ENCODE measurements at places on chromosomes 11 and 22.

GRCh38 chr11:1460986-1461825 is 25.4 kb downstream of the MOB2 start:
- DNase-seq = no peak

- no peak for DNase-seq
These were observed 185.6 kb upstream of the MTMR2 start for GRCh38 chr11:96109331-96110030.

- no peak for DNase-seq
These were observed 140.9 kb upstream of the MTNR1B start for GRCh38 chr11:92828556-92828955.

DNA sequence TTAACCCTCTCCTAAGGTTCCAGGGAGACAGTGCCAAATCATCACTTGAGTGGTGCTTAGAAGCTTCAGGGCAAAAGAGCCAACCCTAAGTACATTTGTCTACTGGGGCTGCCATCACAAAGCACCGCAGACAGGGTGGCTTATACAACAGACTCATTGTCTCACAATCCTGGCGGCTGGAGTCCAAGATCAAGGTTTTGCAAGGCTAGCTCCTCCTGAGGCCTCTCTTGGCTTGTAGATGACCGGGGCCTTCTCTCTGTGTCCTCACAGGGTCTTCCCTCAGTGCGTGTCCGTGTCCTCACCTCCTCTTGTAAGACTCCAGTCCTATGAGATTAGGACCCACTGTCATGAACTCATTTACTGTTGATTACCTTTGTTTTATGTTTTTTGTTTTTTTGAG is 34.1 kb upstream of the CD81 start:
- DNase-seq = no peak

- DNase-seq = no peak
These were observed 802 bp downstream of the SYT13 start for GRCh38 chr11:45285250-45285828.

DNA sequence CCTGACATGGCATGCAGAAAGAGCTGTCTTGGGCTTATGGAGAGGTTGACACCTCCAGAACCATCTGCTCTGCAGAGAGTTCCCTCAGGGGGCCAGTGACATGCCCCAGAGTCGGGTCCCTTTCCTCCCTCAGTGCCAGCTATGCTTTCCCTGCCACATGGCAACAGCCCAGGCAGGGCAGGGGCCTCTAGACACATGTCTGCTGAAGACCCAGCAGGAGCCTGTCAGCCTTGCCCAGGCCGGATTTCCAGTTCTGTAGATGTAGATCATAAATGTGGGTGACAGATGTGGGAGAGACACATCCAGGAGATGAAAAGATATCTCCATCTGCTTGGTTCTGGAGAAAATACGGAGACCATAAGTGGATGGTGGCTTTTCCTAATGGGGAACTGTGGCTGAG is 25.5 kb downstream of the NAV2 start:
- DNase-seq = no peak

DNA sequence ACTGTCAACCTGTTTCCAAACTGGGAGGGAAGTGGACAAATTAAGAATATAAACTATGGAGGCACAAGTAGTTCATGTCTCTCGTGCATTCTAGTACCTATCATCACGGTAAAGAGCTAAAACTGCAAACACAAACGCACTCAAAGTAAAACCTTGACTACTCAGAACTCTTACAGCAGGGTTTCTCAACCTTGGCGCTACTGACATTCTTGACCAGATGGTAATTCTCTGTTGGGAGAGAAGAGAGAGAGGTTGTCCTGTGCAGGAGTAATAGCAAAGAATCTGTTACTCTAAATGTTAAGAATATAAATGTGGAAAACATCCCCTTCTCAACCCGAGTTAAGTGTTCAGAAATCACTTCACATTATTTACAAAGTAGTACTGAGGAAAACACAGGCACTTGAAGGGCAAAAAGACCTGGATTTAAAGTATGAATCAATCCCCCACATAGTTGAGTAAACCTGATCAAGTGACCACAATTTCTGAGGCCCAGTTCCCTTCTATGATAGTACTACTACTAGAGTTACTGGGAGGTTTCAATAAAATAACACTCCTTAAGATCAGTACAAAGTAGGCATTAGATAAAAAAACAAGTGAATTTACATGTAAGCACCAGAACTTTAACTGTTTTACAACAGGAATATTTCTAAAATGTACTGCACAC is 73.1 kb upstream of the ARHGAP32 start:
- no peak for DNase-seq

GRCh38 chr11:30586251-30587144 is at the start of gene MPPED2:
Gene MPPED2, minus strand, starts transcription at chr11:30586353. Its CDS starts 5,980 bp downstream, at chr11:30580373.
- no peak for DNase-seq

DNA sequence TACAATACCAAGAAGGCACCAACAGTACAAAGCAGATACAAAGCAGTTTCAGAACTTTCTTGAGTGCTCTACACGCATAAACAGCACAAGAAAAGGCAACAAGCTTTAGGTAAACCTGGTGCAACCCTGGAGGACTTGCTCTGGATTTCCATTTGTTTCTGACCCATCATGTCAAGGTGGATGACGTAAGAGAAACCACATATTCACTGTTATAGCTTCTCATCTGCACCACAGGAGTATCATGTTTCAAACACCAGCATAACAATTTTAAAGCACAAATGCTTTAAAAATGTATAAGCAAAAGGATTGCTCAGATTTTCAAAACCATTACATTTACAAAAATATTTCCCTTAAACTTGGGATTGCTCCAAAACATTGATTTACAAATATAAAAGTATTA is 25.0 kb upstream of the YPEL1 start:
- no peak for DNase-seq

DNA sequence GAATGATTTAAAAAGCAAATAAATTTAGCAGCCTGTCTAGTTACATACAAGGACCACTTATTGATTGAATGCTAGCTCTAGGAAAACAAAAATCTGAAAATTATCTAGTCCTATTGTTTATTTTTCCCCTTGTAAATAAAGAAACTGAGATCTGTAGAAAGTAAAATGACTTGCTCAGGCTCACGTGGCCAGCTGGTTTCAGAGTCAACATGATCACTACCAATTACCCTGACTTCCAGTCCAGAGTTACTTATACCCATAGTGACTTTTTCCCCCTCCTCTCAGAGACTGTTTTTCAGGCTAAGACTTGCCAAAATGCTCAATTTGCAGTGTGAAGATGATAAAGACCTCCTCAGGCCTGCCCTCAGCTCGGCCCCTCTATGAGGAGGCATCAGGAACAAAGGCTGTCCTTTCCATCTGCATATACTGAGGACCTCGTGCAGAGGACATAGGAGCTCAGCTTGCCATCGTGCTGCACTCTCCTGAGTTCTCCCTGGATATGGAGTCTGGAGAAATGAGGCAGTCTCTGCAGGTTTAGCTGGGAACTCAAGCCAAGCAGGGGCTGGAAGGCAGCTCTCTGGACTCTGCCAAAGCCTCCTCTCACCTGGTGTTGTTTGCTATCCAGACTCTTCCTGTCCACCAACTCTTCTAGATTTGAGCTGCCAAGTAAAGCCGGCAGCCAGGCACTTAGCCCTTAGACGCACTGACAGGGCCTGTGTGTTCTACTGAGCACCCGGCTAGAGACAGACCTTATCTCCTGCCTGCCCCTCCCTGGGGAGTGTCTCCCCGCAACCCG is 883.3 kb downstream of the NTM start:
- no peak for DNase-seq

DNA sequence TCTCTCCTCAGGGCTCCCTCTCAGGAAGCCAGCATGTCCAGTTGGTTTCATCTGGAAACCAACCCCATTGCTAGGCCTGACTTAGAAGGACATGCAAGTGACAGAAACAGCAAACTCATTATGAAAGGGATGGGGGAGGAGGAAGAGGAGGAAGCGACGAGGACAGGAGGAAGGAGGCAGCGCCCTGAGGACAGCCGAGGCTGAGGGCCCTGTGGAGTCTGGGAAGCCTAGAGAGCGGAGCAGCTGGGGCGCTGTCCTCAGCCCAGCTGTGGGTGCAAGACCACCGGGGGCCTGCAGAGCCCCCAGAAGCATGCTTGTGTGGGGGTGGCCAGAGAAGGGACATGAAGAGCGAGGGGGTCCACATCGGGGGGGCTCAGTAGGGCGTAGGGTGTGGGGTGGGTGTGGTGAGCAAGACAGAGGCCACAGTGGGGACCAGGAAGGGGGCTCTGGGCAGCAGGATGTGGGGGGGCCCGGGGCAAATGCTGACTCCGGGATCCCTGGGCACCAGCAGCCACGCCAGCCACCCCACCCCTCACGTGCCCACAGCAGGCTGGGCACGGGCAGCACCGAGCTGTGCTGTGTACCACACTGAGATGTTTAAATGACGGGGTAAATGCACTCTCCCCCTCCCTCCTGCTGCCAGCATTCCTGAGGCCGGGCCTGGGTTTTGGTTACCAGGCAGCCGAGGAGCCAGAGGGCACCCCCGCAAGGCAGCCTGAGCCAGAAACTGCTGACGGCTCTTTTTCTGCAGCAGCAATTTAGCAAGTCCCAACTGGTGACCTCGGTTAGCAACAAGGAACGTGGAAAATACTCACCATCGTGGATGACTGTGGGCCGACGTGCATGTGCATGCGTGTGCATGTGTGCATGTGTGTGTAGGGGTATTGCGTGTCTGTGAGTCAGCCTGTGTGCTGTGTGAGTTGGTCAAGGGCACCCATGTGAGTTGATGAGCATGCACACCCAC is 82.7 kb upstream of the LINC01488 start:
- DNase-seq = no peak

DNA sequence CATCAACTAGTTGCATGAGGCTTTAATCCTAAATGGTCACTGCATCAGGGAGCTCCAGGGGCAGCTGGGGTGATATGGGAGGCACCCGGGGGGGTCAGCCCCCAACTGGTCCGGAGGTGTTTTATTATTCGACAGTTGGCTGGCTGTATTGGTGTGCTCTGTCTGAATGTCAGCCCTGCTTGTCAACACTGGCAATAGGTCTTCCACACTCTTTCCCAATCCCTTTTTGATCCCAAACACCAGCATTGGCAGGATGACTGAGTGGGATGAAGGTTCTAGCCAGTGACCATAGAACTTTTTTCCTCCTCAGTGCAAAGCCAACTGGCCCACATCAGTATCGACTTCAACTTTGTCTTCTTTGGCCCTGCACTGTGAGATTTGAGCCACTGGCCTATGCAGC is 8.9 kb upstream of the LDLRAD3 start:
- no peak for DNase-seq

DNA sequence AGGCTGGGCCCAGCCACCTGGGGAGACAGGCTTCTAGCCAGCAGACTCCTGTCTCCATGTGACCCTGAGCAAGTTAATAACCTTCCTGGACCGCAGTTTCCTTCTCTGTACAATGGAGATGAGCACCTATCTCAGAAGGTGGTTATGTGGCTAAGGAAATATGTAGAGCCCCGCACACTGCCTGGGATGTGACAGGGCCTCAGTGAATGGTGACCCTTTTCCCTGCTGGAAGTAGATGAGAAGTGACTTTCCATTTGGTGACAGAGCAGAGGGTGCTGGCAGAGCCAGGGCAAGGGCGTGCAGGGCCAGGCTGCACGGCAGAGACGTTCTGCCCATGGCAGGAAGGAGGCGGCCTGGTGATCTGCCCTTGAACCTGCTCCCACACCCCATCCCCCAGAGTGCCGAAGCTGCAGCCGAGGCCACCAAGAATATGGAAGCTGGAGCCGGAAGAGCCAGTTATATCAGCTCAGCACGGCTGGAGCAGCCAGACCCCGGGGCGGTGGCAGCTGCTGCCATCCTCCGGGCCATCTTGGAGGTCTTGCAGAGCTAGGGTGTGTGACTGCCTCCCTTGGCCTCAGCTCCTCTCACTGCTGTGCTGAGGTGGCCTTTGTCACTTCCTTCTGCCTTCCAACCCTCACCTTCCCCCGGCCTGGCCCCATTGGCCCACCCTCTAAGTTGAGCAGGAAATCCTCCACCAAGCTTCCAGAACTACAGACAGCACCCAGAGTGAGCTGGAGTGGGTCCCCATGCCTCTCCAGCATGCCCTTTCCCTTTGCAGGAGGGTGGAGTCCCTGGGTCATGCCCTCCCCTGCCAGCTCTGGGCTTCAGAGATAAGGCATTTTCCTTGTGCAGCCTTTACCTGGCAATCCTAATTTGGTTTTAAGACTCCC is 13.2 kb downstream of the TKFC start:
- no peak for DNase-seq

DNA sequence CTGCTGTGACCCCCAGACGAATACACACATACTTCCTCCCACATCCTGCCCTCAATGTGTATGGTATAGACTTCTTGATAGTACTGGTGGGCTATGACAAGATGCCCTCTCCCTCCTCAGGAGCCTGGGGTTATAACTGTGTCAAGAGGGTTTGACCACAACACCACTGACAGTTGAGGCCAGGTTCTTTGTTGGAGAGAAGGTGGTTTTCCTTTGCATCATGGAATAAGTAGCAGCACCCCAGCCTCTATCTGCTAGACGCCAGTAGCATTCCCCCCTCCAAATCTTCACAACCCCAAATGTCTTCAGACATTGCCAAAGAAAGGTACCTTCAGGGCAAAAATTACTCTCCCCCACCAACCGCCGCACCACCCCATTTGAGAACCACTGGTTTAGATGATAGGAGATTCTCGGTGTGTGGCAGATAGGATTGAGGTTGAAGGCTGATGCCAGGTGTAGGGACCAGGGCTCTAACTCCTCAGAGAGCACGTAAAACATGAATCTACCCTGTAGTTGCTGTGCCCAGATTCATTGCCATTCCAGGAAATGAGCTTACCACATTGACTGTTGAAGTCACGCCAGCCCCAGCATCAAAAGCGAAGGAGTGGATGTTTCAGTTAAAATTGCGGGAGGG is 5.5 kb upstream of the MYO18B start:
- DNase-seq = peak; percentile 36

DNA sequence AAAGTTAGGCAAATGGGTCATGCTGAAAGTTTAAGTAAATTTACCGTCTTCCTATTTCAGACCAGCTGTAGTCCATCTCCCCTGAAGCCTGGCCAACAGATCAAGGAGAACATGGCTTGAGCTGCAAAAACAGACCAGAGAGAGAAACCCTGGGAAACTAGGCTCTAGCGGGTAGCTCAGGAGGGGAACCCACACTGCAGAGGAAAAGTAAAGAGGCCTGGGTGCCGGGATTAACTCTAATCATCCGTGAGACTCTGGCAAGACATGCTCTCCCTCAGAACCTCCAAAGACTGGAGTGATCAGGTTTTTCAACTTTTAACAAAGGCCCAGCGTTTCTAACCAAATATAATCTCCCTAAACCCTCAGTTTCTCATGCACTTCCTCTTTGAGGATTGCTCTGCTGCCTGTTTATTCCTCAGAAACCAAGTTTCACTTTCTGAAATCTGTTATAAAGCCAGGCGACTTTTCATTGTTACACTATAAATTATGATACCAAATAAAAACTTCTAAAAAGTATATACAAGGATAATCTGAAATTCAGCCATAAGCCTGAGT is 67.5 kb downstream of the GAB2 start:
- no peak for DNase-seq
